ENCODE measurements at places on chromosomes 7 and 10.

DNA sequence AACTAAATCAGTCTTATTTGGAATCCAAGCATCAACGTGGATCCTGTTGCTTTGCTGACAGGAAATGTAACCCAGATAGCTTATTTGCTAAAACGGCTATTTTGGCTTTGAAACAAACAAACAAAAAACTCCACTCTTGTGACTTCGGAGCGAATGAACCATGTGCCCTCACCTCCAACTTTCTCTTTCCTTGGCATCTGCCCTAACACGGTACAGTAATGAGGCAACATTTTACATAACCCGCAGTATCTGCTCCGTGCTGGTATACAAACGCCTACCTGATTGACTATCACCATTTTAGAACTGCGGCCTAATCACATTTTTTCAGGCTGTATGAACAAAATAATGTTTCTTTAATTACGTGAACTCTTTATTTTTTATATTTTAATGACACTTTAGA, 37.5 kb upstream of the ARID5B start:
- no peak for DNase-seq

- no peak for DNase-seq
Observed at GRCh38 chr7:135282561-135283254, 49.1 kb downstream of the STRA8 start.

DNA sequence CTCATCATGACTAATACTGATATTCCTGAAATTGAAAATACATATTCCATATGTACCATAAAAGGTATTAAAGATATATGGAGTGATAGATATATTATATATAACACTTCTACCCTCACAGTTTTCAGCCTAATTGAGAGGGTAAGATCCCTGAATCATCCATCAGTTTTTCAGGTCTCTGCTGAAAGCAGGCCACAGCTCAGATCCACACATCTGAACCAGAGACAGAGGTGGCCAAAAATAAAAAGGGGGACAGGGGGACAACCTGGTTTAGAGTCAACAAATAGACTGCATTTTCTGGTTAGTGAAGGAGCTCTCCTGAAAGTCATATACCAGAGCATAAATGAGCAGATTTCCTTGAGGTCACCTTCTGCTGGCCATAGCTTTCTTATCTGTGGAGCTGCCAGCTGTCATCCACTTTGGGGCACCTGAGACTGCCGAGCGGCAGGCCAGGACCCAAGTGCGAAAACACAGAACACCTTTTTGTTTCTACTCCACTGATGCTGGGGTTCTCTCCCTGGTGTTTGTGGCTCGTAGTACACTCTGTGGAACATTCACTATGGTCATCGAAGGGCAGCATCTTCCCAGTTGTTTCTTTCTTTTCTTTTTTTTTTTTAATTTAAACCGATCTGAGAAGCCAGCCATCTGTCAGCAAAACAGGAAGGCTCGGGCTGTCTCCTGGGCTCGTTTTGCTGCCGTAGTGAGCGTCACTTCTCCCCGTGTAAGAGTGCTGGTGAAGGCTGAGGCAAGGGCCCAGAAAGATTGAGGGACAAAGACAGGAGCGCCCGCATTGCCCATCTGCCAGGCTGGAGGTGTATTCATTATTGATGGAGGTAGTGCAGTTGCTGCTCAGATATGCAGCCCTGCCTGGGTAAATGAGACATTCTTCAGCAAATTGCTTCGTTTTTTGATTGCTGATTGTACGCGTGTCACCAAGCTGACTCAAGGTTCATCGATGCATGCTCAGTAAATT, 13.5 kb downstream of the IKZF1 start:
- DNase-seq, result no peak

- DNase-seq, result no peak
Observed at GRCh38 chr10:70367195-70367796, 15.1 kb downstream of the LRRC20 start.

DNA sequence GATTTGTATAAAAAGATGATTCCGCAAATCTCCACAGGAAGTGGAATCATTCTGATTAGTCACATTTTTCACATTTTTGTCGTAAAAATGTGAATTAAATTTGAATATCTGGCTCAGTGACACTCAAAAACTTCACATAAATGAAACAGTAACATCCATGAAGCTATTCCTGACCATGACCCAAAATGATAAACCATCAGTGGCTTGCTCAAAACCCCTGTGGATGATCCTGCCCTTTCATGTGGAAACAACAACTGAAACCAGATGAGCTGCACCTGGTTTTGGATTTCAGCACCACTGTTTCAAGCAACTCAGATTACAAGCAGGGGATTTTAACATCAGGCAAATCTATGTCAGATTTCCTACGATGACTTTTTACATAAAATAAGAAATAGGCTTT, 80.3 kb downstream of the AMPH start:
- no peak for DNase-seq

GRCh38 chr10:4792381-4792780, 33.6 kb upstream of the AKR1E2 start:
- no peak for DNase-seq

GRCh38 chr10:77673515-77674140, 36.0 kb upstream of the KCNMA1 start:
- no peak for DNase-seq
